ENCODE measurements at places on chromosomes 11 and 22. TPM values are rescaled to one million over a fixed set of nuclear protein-coding genes. Genes with fewer than 3 reads are reported as not detected.

GRCh38 chr11:125114518-125114917 lies 3.1 kb upstream of the TMEM218 start:
- DNase-seq = no peak

DNA sequence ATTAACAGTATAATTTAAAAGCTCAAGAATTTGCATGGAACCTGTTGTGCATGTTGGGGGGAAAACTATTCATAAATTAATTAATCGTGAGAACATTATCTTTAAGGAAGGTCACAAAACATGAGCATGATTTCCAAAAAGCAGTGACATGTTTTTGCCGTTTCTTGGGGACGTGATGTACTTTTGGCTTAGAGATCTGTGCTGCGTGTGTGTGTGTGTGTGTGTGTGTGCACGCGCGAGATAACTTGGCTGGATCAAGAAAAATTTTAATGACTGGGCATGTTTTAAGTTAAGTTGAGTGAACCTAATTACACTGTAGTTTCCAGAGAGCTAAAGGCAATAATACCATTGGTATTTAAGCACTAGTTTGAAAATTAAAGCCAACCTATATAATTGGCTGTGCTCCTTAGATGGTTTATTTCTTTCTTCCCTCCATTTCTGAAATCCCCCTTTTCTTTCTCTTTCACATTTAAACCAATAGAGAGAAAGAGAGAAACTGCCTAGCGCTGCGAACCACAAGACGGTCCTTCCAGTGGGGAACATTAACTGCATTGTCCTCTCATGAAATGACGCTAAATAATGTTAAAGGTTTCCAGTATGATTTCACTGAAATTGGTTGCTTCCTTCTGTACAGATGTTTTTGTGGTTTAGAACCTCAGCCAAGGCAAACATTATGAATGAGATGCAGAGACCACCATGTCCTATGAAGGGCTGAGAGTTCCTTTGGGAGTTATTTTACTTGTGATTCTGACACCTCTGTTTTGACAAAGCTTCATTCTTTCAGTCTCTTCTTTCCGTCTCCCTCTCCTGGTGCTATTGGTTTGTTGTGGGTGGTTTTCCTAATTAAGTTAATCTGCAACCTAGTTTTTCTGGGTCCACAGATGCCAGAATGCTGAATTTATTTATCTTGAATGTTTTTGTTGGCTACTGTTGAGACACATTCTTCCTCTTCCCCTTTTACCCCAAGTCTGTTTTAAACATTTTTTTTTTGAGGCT lies 51.7 kb downstream of the ZBTB16 start:
- no peak for DNase-seq

DNA sequence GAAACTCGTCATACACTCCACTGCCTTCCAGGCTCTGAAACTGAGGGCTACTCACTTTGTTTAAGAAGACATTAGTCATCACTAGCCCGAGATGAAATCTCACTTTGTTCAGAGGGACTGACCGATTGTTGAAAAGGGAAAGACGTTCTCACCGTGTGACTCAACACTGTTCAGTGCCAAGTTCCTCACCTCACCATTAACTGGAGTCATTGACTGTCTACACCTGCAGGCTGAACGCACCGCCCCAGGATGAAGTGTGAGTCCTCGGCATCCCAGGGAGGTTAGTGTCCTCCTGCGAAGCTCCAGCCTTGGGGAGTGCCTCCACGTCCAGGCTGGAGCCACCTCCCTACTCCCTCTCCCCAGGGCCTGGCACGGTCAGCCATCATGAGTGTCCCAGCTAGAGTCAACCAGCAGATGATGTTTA lies 30.4 kb downstream of the FADD start:
- no peak for DNase-seq

DNA sequence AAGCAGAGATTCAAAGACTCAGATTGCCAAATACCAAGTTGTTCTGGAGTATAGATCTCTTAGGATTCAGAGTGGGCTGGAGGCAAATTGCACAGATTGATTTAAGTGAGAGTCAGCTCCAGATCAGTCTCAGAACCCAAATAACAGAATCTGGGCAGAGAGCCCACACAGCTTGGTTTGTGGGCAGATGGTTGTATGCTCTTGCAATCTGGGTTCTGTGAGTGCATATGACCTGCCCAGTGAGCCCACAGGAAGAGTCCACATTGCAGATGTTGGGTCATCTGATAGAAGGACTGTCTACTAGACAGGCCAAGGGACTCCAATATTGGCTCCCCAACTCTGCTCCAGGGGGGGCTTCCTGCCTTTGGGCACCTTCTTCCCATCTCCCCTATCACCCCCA lies 65.9 kb downstream of the ADAMTS15 start:
- DNase-seq = no peak

Gene DUSP8
- total RNA-seq = 3.4 TPM

Gene PRR5
- total RNA-seq = 52.3 TPM

Gene APOBEC3F
- 41.4 TPM for total RNA-seq

Gene MOGAT2
- total RNA-seq = not detected

Gene ZNF70
- total RNA-seq = 3.8 TPM
